ENCODE measurements at places on chromosomes 12 and 14. TPM values are rescaled to one million over a fixed set of nuclear protein-coding genes. Genes with fewer than 3 reads are reported as not detected.

Gene PARP11
- 8.1 TPM for total RNA-seq

Gene TTC6
- not detected for total RNA-seq

Gene AQP5
- total RNA-seq, result not detected

Gene SRRM4
- under 0.01 TPM for total RNA-seq

All from hematopoietic multipotent progenitor cell (in vitro differentiated cells).